Right cardiac atrium (tissue), 5 donors: ENCODE measurements at places on chromosomes 6 and 20. TPM values are rescaled to one million over a fixed set of nuclear protein-coding genes. Genes with fewer than 3 reads are reported as not detected.

The BPI gene
- total RNA-seq, result 0.71 TPM

The ERVFRD-1 gene
- total RNA-seq, result not detected

The RBBP8NL gene
- not detected for total RNA-seq

The FOXP4 gene
- total RNA-seq, result 22.4 TPM

The ZNF165 gene
- 0.41 TPM for total RNA-seq

The PBOV1 gene
- total RNA-seq, result not detected

The REM1 gene
- 2.8 TPM for total RNA-seq

The OR2B6 gene
- total RNA-seq, result not detected

The GNRH2 gene
- total RNA-seq, result 0.79 TPM

The FAM209B gene
- not detected for total RNA-seq

The C6orf141 gene
- 0.23 TPM for total RNA-seq

The ARHGAP40 gene
- total RNA-seq, result not detected

The TMEM244 gene
- not detected for total RNA-seq

The ARFGAP1 gene
- 39.5 TPM for total RNA-seq

The PLG gene
- total RNA-seq, result not detected

The MUC22 gene
- total RNA-seq, result 0.14 TPM

The C4A gene
- 91.0 TPM for total RNA-seq

The SAMD5 gene
- total RNA-seq, result 2.9 TPM
